ENCODE measurements at places on chromosomes 7 and 10. TPM values are rescaled to one million over a fixed set of nuclear protein-coding genes. Genes with fewer than 3 reads are reported as not detected.

DNA sequence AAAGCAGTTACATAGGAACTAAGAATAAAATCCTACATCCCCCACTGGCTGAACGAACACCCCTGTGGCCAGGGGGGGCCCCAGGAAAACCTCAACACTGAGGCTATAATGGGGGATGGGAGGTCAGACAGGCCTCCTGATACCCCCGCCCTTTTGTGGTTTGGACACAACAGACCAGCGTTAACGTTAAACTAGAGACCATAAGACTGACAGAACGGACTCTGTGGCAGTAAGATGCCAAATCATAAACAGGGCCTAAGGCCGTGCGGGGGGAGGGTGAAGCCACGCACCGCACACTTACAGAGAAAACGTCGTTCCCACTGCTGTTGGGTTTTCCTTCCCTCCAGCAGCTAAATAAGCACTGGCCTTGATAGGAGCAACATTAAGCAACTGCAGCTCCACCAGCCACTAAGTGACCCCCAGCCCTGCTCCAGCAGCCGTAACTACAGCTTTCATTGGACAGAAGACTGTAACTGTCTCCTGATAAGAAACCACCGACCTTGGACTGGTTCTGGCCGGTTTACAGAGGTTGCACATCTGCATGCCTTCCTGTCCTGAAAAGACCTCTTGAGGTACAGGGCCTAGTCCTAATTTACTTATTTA, 3.4 kb upstream of the PPP2R2D start:
- no peak for DNase-seq
- no peak overlapping the region for H3K4me3 ChIP-seq
- H3K27ac ChIP-seq: no peak overlapping the region
- peaks cover 3% of the 10 kb centered on the region for H3K4me1 ChIP-seq

GRCh38 chr10:8350250-8350967, 295.9 kb downstream of the GATA3 start:
- H3K27ac ChIP-seq: no peak overlapping the region
- H3K4me1 ChIP-seq: no peaks in the 10 kb centered on the region
- H3K36me3 ChIP-seq: no peaks in the 10 kb centered on the region
- no peak overlapping the region for H3K4me3 ChIP-seq
- DNase-seq: no peak

GRCh38 chr7:17046666-17047065, 164.9 kb upstream of the AGR3 start:
- H3K4me1 ChIP-seq: peaks cover 22% of the 10 kb centered on the region
- no peaks in the 10 kb centered on the region for H3K36me3 ChIP-seq
- no peak overlapping the region for H3K27ac ChIP-seq
- no peak overlapping the region for H3K4me3 ChIP-seq
- H3K27me3 ChIP-seq: no peaks in the 10 kb centered on the region

DNA sequence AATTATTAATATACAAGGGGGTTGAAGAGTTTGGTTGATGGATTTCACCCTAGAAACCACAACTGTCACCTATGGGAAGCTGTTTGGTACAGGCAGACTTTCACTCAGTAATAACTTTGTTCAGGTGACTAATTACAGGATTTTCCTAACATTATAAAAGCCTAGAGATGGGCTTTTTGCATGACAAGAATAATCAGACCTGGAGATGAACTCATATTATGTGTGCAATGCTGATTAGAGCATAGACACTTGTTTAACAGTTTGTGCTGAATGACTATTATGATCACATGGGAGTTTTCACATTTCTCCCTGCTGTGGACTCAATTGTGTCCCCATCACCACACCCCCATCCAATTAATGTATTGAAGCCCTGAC, 90.2 kb upstream of the STEAP4 start:
- H3K36me3 ChIP-seq: no peaks in the 10 kb centered on the region
- H3K4me1 ChIP-seq: no peaks in the 10 kb centered on the region
- no peaks in the 10 kb centered on the region for H3K27me3 ChIP-seq

GRCh38 chr10:845526-845925, 86.0 kb downstream of the LARP4B start:
- H3K4me1 ChIP-seq: peaks cover 18% of the 10 kb centered on the region
- no peak overlapping the region for H3K4me3 ChIP-seq
- peak overlapping the region; percentile 19 for H3K27ac ChIP-seq
- no peaks in the 10 kb centered on the region for H3K27me3 ChIP-seq
- peaks cover 38% of the 10 kb centered on the region for H3K36me3 ChIP-seq

DNA sequence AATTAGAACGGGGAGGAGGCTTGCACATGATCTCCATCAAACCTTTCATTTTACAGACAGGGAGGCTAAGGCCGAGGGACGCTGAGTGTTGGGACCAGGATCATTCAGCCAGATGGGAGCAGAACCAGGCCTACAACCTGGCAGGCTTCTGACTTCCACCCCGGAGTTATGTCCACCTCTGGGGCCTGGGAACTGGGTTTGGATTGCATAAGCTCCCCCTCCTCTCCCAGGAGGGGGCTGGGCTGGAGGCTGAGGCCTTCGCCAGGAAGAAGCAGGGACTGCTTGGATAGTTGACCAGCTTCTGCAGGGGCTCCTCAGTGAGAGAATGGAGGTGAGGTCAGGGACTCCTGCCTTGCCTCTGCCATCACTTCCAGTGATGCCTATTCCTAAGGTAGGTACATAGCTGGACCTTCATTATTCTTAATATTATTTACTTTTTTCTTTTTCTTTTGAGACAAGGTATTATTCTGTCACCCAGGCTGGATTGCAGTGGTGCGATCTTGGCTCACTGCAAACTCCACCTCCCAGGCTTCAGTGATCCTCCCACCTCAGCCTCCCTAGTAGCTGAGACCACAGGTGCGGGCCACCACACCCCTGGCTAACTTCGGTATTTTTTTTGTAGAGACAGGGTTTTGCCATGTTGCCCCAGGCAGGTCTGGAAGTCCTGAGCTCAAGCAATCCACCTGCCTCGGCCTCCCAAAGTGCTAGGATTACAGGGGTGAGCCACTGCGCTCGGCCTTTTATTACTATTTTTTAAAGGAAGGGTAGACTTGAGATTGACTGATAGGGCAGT, 1.3 kb downstream of the SNX10 start:
- DNase-seq: no peak
- no peaks in the 10 kb centered on the region for H3K27me3 ChIP-seq
- H3K27ac ChIP-seq: no peak overlapping the region
- H3K4me3 ChIP-seq: no peak overlapping the region
- no peaks in the 10 kb centered on the region for H3K36me3 ChIP-seq

GRCh38 chr10:61733358-61733940, 70.7 kb downstream of the CABCOCO1 start:
- H3K36me3 ChIP-seq: no peaks in the 10 kb centered on the region
- H3K4me1 ChIP-seq: no peaks in the 10 kb centered on the region
- H3K4me3 ChIP-seq: no peak overlapping the region
- H3K27me3 ChIP-seq: no peaks in the 10 kb centered on the region
- H3K27ac ChIP-seq: no peak overlapping the region

PDE1C gene
- 43.1 TPM for total RNA-seq

STOX1 gene
- total RNA-seq: 0.25 TPM

TEX36 gene
- not detected for total RNA-seq

BAMBI gene
- 0.76 TPM for total RNA-seq

SPDYE11 gene
- total RNA-seq: not detected

CPXM2 gene
- 19.8 TPM for total RNA-seq

WNT16 gene
- 0.22 TPM for total RNA-seq
